ENCODE measurements at places on chromosomes 7 and 10.
A peak's percentile ranks its signal among the peaks of the same experiment; 100 is the strongest.

DNA sequence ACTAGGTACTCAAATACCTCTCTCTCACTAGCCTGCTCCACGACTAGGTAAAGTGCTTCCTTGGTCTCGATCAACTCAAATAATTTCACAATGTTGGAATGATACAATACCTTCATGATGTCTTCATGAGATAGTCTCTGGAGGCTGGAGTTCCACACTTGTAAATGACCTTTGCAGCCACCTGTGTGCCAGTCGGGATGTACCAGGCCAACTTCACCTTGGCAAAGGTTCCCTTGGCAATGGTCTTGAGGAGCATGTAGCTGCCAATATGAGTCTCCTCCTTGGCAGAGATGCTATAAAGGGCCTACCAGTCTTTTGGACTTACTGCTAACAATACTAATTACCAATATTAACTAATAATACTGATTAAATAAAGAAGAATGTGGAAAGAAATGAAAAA is 42.5 kb upstream of the EEPD1 start:
- no peak for DNase-seq

- DNase-seq: no peak
Measured at GRCh38 chr7:34991938-34992840, 45.1 kb downstream of the DPY19L1 start.

DNA sequence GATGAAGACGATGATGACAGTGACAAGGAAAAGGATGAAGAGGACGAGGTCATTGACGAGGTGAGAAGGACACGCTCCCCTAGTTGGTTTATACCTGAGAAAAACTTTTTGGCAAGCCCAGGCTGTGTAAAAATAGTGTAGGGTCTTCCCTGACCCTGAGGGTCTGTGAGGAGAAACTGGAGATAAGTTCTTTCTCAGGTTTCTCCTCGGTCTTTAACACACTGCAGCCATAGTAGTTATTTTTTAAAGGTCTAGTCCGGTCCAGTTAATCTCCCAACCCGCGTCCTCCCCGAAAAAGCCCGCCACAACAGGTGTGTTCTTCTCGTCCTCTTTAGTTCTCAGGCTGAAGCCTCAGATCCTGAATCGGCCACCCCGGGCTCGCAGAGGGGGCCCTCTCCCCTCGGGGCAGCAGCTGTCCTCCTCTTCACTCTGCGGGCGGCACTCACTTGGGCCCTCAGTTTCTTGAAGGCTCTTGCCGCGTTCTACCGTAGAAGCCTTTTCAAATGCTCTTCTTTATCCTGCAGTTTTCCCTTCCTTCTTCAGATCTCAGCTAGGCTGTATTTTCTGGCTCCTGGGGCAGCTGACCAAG is 411 bp downstream of the BCCIP start:
- DNase-seq: no peak

GRCh38 chr7:43952028-43952427 is 25.8 kb downstream of the UBE2D4 start:
- no peak for DNase-seq

DNA sequence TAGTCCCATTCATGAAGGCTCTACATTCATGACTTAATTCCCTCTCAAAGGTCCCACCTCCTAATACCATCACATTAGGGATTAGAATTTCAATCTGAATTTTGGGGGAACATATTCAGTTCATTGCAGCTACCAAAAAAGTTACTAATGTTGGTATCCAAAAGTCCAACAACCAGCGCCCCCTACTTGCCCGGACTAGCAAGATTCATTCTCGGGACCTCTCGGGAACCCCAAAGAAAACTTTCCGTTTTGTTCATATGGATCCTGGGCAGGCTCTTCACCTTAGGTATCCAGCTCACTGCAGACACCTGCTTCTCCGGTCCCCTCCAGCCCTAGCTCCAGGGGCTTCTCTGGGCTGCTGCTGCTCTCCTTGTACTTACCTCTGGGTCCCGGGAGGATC is 8.9 kb upstream of the GRK5 start:
- no peak for DNase-seq

DNA sequence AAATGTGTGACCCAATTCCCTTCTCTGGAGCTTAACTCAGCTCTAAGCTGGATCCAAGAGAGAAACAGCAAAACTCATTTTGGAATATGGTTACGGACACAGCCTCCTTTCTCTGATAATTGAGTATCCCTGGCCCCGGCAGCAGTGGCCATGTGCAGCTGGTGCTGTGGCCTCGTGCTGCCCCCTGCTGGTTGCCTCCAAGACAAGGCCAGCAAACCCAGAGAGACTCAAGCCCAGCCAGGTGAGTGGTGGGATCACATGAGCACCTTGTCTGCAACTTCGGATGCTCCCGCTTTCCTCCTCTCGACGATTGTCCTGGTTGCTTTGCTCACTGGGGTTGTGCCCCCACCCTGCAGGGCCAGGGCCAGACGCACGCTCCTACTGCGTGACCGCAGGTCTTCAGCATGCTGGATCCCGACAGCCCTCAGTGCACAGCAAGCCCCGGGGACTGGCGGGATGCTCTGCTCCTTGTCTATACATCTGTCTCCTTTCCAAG is 19.4 kb downstream of the SFTPD start:
- peak; percentile 28 for DNase-seq

DNA sequence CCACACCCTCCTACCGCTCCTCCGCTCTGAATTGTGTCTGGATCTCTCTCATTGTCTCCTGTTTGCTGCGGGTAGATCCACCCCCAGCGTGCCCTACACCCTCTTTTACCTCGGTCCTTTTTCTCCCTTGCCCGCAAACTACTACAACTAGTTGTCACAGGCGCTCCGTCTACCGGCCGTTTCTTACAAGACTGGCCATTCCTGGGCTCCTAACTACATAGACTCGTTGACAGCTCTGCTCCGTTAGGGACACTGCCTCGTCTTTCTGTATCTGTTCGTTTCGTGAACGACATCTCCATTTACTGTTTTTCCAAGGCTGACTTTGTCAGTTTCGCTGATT is 786 bp downstream of the TAF3 start:
- no peak for DNase-seq

- DNase-seq: no peak
Measured at GRCh38 chr10:124573726-124574455, 112.3 kb downstream of the LHPP start.

- DNase-seq: no peak
Measured at GRCh38 chr7:47442605-47442865, 139.4 kb downstream of the TNS3 start.

All from AG09309 (cell line).